ENCODE measurements at places on chromosomes 3 and 15. TPM values are rescaled to one million over a fixed set of nuclear protein-coding genes. Genes with fewer than 3 reads are reported as not detected.

- no peak for DNase-seq
Measured at GRCh38 chr3:42213417-42213816, 52.6 kb downstream of the CCK start.

Gene EIF2B5
- total RNA-seq: 29.4 TPM

Gene ERICH6
- 0.07 TPM for total RNA-seq

DNA sequence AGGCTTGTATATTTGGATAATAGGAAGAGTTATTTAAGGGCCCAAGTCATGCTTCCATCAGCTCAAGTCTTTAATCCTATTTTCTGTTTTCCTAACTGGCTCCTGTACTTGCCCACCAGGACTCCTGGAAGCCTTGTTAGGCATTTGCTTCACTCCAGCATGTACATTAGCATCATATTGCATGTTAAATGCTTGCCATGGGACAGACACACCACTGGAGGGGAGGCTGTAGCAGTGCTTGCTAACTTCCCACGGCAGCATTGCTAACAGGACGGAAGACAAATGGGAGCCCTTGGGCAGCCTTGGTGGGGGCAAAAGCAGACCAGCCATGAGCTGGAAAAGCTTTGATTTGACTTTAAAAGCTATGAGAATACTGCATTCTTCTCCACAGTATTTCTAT lies 6.1 kb downstream of the TMOD2 start:
- DNase-seq: no peak

DNA sequence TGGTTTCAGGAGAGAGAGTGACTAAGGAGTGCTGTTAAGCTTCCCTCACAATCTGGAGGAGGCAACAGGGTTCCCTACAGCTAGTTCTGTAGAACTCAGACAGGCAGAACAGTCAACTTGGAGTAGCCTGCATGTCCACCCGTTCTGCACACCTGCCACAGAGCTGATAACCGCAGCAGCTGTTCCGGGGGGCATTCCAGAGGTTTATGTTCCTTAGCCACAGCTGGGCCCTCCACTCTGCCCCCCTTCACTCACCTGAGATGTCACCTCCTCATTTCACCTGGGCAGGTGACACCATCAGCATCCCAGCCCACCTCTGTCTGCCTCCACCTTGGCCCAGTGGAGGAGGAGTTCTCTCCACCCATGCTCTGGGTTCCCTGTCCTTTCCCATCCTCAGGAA lies 22.6 kb downstream of the XYLB start:
- DNase-seq: no peak

DNA sequence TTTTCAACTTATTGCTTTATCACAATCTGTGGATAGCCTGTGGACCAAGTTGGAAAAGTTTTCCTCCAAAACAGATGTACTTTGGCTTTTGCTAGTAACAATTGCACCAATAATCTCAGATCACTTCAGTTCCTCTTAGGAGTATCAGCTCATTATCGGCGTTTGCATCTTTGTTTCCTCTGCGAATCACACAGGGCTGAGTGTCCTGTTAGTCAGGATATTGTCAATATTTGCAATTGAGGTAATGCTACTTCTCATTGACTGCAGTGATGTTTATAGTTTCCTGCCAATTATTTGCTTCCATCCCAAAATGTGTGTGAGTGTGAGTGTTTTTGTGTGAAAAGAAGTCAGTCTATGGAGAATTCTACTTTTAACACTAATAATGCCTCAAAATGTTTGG lies 545.0 kb downstream of the SI start:
- DNase-seq: no peak

Gene KLF15
- total RNA-seq: not detected

- peak; percentile 86 for DNase-seq
Measured at GRCh38 chr3:186315581-186316354, 46.3 kb downstream of the DGKG start.

DNA sequence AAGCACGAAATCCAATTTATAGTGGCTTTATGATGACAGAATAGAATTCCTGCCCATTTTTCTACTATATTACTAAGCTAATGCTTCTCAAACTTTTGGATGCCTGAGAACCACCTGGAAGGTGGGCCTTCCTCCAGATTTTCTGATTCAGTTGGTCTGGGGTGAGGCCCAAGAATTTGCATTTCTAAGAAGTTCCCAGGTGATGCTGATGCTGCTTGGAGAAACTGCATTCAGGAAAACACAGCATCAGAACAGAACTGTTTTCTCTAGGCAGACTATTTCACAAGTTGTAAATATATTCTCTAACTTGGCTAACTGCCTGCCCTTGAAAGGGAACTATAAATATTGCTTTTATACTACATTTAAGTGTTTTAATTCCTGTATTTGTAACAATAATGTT lies 644.9 kb upstream of the DPPA4 start:
- no peak for DNase-seq

Gene CD96
- total RNA-seq: 0.22 TPM

DNA sequence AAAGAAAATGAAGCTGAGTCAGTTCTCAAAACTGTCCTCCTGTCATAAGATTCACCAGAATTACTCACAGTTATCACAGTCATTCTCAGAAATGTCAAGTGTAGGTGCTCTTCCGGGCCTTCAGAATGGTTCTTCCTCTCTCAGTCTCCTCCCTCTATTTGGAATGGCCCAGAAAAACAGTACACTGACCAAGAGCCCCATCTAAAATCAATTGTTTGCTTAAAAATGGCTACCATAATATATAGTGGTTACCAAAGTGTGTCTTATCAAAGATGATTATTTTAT lies 99.8 kb downstream of the MECOM start:
- no peak for DNase-seq

GRCh38 chr15:101463270-101463669 lies 26.2 kb downstream of the PCSK6 start:
- no peak for DNase-seq

GRCh38 chr3:36192901-36193300 lies 187.4 kb upstream of the STAC start:
- no peak for DNase-seq

DNA sequence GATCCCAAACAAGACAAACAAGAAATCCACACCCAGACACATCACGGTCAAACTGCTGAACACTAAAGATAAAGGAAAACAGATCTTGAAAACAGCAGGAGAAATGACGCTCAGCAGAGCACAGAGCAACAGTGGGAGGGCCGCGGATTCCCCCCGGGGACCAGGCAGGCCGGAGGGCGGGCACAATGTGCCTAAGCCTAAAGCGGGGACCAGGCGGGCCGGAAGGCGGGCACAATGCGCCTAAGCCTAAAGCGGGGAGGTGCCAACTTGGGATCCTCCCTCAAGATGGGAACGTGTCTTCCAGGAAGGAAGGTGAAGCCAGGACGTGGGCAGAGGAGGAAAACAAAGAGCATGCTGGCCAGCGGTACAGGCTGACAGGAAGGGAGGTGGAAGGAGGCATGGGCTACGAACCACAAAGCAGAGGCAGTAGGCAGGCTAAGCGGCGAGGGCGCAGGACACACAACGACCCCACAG lies 31.1 kb downstream of the CYFIP1 start:
- no peak for DNase-seq

DNA sequence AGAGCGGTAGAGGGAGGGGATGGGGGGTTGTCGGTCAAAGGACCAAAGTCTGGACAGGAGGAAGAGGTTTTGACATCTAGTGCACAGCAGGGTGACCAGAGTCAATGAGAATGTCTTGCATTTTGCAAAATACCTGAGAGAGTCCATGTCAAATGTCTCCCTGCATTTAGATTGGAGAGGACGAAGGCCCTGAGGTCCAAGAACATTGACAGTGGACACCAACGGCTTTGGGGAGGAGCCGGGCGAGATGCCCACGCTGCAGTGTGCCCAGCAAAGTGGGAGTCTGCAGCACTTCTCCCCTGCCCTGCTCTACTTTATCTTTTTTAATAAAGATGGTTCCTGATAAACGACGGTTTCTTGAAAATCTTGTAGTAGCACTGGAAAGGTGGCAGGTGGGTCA lies 67.4 kb upstream of the TAMM41 start:
- DNase-seq: no peak

Gene RTP1
- total RNA-seq: not detected

- no peak for DNase-seq
Measured at GRCh38 chr3:194826594-194826993, 140.9 kb downstream of the FAM43A start.

- DNase-seq: no peak
Measured at GRCh38 chr3:43871627-43872245, 181.0 kb downstream of the ABHD5 start.

GRCh38 chr3:36075491-36075890 lies 304.8 kb upstream of the STAC start:
- DNase-seq: no peak

Gene MAP1A
- total RNA-seq: 1.7 TPM

All from M059J (cell line).